ENCODE measurements at places on chromosomes 4 and X.

GRCh38 chrX:109934434-109934833 is 68.5 kb upstream of the TMEM164 start:
- DNase-seq = no peak

DNA sequence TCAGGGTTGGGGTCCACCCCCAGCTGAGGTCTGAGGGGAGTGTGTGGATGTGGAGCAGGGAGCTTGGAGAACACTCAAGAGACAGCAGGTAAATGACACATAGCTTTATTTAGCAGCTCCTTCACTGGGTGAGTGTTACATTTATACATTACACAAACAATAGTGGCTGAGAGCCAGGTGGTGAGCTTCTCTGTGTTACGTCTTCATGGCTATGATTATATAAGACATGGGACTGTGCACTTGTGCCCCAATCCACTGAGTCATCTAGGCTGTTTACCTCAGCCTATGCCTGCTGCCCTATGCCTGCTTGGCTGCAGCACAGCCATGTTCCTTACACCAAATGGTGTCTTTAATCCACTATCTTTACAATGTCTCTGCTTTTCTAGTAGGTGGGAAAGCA is 459.6 kb downstream of the AFF2 start:
- no peak for DNase-seq

- DNase-seq = no peak
Observed at GRCh38 chr4:141686146-141686775, 49.9 kb downstream of the IL15 start.

- DNase-seq = no peak
Observed at GRCh38 chrX:21723084-21723483, 34.8 kb downstream of the SMPX start.

DNA sequence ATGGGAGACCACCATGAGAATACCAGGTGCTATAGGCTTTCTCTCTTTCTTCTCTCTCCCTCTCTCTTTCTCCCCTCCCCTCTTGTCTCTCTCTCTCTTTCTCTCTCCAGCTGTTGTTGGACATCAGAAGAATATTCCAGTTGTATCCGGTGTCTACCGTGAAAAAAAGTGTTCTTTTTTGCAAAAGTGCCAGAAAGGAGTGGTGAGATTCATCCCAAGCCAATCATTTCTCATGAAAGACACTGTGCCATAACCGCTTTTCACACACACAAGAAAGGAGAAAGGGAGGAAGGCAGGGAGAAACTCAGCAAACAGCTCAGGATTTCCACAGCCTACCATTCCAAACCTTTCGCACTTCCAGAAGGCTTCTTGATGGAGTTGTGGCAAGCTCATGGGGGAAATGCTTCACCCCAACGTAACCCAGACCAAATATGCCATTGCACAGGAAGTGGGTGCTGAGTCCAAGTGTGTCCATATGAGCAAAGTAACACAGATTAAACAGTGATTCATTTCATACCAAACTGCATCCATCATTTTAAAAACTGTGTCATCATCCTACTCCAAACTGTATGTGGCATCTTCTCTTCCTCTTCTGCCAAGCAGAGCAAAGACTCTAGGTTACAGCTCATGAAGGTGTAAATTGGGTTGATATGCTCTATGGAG is 224.0 kb downstream of the APBB2 start:
- DNase-seq = no peak

- DNase-seq = no peak
Observed at GRCh38 chr4:76250962-76251361, 559 bp upstream of the FAM47E start.

GRCh38 chrX:38694394-38694793 is 106.9 kb upstream of the MID1IP1 start:
- DNase-seq = no peak
